Stimulated activated CD8-positive, alpha-beta memory T cell treated with anti-CD3 and anti-CD28 coated beads, Interleukin-2, amount 100 ng/mL, for 1 hour (primary cell): ENCODE measurements at places on chromosomes 2 and 18.

- DNase-seq, result no peak
Observed at GRCh38 chr2:226467221-226467620, 332.4 kb downstream of the IRS1 start.

DNA sequence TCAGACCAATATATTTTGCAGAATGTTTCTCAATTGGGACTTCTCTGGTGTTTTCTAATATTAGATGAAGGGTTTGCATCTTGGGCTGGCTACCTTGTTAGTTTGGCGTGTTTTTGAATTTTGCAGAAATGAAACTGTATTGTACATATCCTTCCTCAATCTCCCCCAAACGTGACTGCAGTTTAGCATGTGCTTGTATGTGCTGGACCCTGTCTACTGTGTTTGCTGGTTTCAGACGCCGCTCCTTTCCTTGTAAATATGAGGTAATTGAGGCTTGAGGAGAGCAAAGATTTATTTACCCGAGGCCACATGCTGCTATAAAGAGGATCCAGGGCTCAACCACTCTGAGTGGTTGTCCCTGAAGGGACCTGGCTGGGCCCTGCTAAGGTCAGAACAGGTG, 57.2 kb downstream of the NGEF start:
- no peak for DNase-seq

DNA sequence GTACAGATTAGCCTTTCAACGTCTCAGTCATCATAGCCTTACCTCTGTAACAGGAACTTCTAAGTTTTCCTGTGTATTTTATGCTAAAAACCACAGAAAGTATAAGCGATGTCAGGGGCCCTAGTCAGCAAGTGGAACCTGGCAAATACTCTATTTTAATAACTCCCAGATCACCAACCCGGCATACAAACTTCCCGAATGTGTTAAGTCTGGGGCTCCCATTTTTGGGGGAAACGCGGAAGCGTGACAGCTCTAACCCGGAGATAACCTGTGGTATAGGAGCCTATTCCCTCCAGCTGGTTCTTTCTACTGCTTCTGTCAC, 574 bp downstream of the NIFK start:
- no peak for DNase-seq

GRCh38 chr18:49721981-49722380, 91.4 kb downstream of the ACAA2 start:
- DNase-seq, result no peak

DNA sequence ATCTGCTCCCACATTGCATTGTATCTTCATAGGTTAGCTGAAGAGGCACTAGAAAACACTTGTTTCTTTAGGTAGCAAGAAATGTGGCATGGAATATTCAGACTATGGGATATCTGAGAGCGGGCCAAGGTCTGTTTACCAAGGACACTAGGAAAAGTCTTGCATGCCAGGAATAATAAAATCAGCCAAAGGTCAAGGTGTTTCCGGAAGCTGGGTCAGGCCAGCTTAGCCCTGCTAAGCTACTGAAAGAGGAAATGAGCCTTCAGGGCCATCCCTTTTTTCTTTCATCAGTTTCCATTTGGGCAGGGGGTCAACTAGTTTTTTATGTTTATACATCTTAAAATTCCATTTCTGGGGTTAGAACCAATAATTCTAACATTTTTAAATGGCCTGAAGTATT, 101.1 kb downstream of the DPP4 start:
- no peak for DNase-seq

DNA sequence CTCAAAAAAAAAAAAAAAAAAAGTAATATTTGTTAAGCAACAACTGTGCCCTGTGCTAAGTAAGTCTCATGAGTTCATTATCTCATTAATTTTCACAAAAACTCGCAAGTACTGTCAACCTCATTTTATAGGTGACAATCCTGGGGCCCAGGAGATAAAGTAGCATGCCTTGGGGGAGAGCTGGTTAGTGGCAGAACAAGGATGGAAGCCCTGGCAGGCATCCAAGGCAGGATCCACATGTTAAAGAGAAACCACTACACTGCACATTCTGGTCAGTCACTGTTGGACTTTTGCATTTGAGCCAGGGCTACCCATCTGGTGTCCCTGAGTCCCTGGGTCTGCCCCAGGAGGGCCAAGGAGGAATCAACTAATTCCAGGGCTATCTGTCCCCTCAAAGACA, 54.6 kb downstream of the ZFP36L2 start:
- DNase-seq, result no peak

- no peak for DNase-seq
Observed at GRCh38 chr2:32427672-32428610, 71.1 kb downstream of the BIRC6 start.

GRCh38 chr2:120622159-120622869, 113.4 kb upstream of the GLI2 start:
- no peak for DNase-seq

- no peak for DNase-seq
Observed at GRCh38 chr18:26504831-26505230, 43.5 kb downstream of the KCTD1 start.

GRCh38 chr2:100876231-100876860, 56.4 kb downstream of the NPAS2 start:
- no peak for DNase-seq

GRCh38 chr2:200786826-200787225, 24.9 kb upstream of the BZW1 start:
- DNase-seq, result no peak

DNA sequence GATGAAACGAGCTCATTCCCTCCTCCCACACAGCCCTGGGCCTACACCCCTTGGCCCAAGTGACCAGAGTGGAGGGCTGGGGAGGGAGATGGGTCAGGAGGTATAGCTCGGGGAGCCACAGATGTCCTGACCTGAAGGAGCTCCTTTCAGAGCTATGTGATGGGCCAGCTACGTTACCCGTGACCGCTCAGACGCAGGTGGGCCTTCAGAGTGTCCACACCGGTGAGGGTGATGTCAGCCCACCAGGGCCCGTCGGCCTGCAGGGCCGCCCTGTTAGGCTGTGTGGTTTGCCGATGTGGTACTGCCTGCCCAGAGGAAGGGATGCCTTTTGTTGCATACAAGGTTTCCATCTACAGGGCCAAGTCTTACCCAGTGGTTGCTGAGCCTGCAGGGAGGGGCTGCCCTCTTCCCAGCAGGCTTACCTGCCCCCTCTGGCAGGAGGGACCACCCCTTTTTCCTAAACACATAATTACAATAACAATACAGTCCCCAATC, 41.8 kb upstream of the FOSL2 start:
- no peak for DNase-seq

DNA sequence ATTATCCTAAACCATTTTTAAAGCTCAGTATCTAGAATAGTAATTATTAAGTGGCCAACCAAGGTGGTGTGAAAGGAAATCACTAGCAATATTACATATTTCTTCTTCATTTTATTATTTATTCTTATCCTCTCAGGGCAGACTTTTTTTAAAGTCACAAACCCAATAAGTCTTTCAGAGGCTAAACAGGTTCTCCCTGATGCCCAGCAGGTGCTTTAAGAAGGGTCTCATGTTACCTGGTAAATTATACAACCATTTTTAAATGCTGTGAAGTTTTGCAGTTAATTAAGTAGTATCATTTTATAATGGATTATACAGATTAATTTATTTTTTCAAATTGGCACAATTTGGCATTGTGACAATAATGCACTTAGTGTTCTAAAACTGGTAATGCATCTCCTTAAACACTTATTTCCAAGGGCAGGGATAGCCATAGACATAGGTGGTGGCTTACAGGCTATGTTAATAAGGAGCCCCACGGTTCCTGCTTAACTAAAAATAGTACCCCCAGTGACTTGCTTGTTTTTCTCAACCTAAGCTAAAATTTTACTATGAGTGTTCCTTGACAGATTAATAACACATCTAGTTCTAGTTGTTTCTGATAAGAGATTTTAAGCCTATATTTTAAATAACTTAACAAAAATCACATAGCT, 67.0 kb downstream of the PMS1 start:
- DNase-seq, result no peak

- DNase-seq, result no peak
Observed at GRCh38 chr2:68302281-68302875, 17.4 kb downstream of the CNRIP1 start.
